ENCODE measurements at places on chromosomes 5 and 9.

DNA sequence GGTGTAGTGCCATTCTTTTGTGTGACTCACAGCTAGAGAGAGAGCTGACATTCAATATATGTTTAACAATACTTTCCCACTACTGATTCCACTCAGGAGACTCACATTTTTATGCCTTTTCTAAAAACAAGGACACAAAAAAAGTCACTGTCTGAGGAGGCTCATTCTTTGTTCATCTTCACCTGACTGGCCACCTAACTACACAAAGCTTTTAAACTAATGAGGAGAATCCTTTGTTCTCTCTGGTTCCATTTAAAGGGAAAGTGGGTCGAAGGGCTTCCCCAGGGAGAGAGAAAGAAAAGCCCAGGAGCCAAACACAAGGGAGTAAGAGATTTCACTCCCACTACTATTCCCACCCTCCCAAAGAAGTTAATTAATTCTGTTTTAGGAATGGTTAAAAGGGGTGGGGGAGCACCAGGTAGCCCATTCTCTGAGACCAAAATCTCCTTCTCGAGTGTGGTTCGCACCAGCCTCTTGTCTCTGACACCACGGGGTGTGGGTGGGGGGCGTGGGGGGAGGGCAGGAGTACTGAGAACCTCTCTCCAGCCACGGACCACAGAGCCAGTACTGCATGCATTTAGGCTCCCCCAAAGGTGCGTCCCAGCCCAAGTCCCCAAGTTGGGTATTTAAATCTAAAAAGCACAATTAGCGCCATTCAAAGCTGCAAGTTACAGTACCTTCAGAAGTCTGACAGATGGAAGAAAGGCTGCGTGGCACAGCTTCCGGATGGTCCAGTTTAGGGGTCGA is 747 bp downstream of the TRPM3 start:
- DNase-seq: no peak

- DNase-seq: no peak
Observed at GRCh38 chr5:71899865-71900342, 180.8 kb downstream of the CARTPT start.

DNA sequence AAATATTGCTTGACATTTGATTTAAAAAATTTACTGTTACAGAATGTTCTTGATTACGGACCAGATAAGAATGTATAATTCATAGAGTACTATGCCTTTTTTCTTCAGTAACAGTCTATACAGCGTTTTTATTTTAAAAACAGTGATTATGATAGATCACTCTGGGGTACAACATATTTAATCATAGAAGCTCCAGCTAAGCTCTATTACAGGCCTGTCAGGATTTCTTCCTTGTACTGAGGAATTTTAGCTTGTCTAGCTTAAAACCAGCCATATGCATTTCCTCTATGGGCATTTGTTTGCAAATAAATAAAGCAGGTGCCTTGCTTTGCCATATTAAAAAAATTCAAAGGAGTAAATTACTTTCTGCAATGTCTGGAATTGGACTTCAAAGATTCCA is 423.8 kb downstream of the BNC2 start:
- no peak for DNase-seq

DNA sequence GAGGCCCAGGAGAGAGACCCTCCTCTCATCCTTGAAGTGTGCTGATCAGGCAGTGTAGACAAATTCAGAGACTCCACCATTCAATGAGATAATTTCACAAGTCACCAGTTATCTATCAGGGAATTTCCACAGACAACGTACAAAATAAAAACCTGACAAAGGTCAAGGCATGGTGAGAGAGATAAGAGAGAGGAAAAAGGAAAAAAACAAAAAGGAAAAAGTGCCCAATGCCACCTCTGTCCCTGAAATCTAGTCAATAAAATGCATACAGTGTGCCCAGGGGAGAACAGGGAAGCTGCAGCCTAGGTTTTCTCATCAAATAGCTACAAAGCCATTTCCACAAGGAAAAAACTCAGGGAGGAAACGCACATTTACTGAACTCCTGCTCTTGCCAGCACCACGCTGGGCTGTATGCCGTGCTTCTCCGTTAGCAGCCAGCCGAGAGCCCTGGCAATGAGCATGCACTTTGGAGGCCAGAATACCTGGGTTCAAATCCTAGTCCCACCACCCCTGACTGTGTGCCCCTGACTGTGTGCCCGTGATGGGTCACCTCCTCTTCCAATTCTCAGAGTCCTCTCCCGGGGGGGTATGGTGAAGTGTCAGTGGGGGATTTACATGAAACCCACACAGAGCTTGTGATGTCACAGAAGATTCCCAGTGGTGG is 11.6 kb downstream of the WHRN start:
- DNase-seq: no peak

DNA sequence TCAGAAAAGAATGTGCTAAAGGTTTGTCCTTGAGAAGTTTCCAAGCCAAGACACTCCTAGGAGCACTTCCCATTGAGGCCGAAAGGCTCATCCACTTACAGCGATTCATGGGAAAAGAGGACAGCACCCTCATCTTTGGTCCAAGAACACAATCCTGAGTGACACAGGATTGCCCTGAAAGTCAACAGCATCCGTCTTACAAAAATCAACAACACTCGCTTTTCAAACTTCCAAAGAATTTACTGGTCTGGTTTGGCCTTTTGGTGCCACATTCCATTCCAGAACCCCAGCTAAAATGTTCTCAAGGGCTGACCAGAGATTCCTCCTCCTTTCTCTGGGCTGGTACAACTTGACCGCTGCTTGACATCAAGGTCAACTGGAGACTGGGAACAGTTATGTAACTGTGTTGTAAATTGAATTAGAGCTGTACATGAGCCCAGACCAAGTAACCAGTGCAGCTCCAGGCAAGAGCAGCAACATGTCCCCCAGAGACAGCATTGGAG is 415.8 kb upstream of the PIK3R1 start:
- no peak for DNase-seq

DNA sequence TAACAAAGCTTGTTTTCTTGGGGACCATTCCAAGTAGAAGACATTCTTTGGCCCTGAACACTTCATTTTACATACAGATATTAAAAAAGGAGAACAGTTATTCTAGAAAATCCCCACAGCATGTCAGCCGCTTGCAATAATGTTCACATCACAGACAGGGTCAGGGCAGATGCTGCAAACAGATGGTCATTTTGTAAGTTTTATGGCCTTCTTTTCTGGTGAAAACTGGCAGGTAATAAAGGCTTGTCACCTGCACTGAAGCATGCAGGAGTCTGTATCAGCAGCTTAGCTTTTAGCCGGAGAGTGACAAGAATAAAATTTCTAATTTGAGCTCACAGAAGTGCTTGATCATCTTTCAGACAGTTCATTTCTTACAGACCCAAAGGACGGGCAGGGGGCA is 220.9 kb upstream of the DAP start:
- no peak for DNase-seq

DNA sequence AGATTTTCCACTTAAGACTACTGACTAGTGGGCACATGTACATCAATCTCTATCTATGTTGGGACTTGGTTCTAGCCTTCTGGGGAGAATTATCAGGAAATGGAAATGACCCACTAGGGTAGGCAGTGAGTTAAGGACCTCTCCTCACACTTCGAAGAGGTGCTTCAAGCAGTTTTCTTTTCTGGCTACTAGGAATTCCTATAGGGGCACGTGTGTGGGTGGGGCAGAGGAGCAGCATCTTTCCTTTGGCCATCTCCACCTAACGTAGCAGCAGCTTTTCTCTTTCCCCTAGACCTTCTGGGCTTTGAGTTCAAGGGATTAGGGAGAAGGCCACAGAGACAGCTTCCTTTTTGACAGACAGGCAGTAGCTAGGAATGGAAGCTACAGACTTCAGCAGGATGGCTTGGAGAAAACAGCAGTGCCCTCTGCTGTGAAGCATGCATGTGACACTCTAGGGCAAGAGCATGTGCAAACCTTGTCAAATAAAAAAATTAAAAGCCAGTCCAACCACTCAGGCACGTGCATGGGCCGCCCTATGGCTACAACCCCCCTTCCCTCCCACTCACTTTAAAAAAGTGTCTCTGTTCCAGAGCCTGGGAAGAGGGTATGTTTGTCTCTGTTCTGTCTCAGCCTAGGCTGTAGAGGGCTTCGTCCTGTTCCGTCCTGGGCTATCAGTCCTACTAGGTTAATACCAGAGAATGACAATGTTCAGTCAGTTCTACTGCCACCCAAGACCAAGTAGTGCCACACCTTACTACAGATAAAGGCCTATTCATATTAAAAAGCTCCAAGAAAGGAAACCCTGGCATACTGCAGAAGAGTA is 8.7 kb upstream of the GFRA3 start:
- DNase-seq: peak; percentile 5

- DNase-seq: peak; percentile 39
Observed at GRCh38 chr5:157253547-157253946, 12.4 kb upstream of the CYFIP2 start.

DNA sequence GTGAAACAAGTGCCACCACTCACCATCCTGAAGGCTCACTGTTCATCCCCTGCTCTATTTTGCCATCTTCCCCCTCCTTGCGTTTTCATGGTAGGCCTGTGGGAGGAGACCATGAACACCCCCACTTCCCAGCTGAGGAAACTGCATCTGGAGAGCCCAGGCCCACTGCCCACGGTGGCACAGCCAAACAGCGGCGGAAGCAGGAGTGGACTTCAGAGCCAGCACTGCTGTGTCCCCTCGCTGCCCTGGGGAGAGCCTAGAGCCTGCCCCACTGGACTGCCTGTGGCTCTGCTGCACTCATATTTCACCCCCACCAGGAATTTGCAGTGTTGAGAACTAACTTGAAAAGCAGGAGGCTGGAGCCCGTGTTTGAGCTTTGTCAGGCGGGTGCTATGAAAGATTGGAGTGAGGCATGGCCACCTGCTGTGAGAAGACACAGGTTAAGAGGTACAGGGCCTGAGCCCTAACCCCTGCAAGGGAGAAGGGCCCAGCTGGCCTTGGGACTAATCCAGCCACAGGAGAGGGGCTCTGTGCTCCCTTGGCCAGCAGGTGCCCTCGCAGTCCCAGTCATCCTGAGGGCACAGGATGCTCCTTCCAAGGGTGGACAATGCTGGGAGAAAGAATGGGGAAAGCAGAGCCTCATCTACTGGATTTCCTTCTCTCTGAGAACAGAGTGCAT is 79.0 kb downstream of the MACROH2A1 start:
- DNase-seq: no peak

GRCh38 chr9:9924376-9924775 is 688.4 kb downstream of the PTPRD start:
- no peak for DNase-seq

DNA sequence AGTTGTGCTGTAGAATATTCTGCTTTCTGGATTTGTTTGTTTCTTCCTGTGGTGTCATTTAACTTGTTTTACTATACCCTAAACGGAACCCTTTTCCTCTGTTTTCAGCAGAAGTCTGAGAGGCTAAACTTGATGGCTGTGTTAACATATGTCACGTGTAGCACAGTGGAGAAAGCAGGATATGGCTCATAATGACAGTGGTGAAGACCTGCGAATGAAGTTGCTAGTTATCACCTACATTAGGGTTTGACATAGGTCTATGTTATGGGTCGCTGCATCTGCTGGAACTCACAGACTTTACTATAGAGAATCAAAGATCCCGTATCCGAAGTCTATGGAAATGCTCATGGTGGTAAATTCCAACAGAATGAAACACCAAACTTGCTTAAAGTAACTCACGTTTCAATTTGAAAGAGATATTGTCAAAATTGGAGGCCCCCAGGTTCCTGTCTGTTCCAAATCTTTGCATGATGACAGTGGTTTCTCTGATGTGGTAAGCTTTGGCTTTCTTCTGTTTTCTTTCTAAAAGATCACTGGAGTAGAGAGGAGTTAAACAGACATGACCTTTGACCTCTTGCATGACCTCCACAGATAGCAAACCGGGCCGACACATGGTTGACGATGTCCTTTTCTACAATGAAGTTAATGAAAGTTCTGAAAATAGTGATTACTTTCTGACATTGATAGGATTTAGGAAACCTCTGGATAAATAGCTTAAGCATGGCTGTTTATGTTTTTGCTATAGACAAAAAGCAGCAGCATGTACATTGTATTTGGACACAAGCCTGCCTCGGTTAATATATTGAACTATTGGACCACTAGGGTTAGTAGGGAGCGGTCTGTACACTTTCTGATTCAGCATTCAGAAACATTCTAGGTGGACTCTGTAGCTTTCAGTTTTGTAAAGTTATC is 3.1 kb upstream of the CATSPER3 start:
- DNase-seq: no peak

DNA sequence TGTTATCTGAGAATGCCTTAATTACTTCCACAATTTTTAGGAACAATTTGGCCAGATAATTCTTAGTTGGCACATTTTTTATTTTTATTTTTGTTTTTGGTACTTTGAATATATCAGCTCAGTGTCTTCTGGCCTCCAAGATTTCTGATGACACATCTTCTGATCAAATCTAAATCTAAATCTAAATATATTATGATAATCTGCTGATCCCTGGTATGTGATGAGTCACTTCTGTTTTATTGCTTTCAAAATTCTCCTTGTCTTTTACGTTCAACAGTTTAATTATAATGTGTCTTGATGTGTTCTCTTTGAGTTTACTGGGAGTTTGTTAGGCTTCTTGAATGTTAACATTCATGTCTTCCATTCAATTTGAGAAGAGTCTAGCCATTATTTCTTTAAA is 436.8 kb downstream of the CDH9 start:
- no peak for DNase-seq

DNA sequence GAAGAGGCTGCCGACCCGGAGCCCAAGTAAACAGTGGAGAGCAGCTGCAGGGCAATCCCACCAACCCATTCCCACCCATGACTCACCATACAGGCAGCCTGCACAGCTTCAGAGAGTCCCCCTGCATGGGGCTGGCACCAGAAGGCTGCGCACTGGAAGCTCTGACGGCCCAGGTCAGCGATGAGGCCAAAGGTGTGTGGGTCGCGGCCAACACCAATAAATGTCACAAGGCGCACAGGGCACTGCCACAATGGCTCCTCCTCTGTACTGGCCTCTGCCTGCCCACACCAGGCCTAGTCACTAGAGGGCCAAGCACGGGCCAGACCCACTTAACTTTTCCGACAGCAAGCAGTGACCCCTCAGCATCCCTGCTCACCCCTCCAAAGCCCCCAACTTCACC is 3.0 kb upstream of the SRA1 start:
- no peak for DNase-seq

GRCh38 chr5:166276006-166276405 is 2015.4 kb upstream of the WWC1 start:
- DNase-seq: no peak

DNA sequence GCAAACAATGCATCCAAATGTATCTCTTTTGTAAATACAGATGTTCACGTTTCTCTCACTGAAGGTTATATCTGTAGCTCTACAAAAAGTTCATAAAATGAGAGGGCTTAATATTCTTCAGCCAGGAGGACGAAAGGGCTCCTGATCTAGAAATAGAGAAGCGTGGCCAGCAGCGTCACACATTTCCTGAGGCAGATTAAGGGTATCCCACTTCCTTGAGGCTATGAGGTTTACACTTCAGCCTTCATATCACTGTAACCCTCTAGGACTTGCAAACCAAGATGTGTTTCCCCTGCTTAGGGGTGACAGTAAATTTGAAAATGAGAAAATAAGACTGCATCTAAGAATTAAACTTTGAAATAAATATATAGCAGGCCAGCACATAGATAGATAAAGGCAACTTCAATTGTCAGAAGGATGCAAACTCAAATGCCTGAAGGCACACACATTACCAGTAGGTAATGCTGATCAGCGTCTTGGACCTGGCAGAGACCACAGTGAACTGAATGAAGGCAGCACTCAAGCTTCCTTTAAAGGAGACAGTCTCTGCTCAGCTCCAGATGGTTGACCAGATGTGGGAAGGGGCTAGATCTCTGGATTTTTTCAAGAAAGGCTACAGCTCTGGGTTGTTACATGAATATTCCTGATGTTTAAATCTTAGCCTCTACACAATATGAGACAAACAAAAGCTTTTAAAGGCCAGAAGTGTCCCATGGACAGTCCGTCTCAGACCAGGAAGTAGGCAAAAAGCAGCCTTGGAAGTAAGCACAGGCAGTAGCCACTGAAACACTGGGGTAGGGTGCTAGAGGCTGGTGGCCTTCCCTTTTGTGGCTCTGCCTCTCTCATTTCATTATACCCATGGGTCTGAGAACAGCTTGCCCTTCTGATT is 197.7 kb downstream of the MCTP1 start:
- DNase-seq: no peak

All from CD4-positive, alpha-beta T cell treated with Interleukin-1 beta for 1 hour (primary cell).